ENCODE measurements at places on chromosomes 7 and 10.

GRCh38 chr7:134031835-134032617 is 95.1 kb upstream of the LRGUK start:
- no peak for DNase-seq

DNA sequence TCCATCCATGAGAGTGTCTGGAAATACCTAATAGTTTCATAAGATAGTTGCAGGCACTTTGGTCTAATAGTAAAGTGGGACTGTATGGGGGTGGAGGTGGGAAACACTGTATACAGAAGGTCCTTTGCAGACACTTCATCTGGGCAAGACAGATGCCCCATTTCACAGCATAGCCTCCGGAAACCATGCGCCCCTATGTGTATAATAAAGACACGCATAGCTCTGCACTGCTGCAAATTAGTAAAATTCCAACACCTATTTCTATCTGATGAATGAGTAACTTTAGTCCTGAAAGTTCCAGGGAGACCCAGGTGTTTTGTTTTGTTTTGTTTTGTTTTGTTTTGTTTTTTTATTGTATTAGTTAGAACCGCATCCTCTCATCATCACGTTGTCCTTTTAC is 187.1 kb downstream of the CREB5 start:
- no peak for DNase-seq

- no peak for DNase-seq
Measured at GRCh38 chr10:95350219-95350829, 59.5 kb upstream of the PDLIM1 start.

- DNase-seq, result peak; percentile 27
Measured at GRCh38 chr10:11146402-11147171, 128.9 kb downstream of the CELF2 start.

DNA sequence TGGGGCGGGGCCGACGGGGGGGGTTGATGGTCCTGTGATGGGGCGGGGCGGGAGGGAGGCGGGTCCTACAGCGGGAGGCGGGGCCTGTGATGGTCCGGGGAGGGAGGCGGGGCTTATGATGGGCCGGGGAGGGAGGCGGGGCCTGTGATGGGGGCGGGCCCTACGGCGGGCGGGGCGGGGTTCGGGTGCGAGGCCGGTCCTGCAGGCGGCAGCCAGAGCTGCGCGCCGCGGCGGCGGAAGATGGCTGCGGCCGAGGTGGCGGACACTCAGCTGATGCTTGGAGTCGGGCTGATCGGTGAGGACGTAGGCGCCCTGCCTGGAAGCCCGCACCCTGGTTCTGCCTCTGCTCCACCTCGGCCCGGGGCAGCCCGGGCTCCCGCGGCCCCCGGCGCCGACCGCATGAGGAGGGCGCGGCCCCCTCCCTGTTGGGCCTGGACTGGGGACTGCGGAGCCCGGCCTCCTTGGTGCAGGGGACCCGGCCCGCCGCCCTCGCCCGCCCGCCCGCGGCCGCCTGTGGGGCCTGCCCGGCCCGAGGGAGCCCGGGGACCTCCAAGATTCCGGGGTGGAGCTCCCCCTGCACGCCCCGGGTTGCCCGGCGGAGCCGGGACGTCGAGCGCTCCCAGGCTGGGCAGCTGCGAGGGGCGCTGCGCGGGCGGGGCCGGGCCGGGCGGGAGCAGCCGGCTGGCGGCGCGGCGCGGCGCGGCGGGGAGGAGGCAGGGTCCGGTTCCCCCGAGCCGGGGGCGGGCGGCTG is at the start of gene DENND10:
TSS of gene DENND10 (plus strand) at position 211 of the 751 bp plus-strand sequence. CDS start at position 241, 30 bp downstream.
- peak; percentile 85 for DNase-seq

- DNase-seq, result no peak
Measured at GRCh38 chr10:17059197-17059688, 70.4 kb downstream of the CUBN start.

DNA sequence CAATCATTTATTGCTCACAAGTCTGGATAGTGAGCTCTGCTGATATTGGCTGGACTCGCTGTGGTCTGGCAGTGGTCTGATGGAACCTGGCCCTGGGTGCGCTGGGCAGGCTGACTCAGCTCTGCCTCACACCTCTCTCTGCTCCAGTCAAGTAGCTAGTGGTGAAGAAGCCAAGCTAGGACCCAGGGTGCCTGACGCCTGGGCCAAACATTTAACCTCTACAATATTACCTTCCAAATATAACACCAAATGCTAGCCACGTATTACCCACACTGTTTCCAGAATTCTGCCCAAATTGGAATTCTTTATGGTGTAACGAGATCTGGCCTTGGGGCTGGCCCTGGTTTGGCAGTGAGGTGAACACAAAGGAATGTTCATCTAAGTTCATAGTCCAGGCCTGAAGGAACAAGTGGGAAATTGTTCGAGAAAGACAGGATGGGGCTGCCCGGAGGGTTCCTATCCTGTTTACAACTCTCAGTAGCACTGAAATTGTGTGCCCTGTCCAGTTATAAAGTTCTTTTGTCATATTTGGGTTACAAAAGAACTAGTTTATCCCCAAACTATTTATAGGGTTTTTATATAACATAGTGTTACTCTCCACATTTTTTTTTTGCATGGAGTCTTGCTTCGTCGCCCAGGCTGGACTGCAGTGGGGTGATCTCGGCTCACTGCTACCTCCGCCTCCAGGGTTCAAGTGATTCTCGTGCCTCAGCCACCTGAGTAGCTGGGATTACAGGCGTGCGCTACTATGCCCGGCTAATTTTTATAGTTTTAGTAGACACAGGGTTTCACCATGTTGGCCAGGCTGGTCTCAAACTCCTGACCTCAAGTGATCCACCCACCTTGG is 16.3 kb downstream of the OR2AE1 start:
- no peak for DNase-seq

DNA sequence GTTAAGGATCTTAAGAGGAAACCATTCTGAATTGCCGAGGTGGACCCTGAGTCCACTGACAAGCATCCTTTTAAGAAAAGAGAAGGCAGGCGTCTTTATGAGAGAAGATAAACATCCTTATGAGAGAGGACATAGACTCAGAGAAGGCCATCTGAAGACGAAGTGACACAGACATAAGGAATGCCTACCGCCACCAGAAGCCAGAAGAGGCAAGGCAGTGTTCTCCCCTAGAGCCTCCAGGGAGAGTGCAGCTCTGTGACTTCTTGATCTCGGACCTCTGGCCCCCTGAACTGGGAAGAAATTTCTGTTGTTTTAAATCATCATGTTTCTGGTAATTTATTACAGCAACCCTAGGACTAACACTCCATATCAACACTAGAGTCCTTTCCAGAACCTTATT is 25.2 kb upstream of the ING3 start:
- no peak for DNase-seq

- DNase-seq, result peak; percentile 7
Measured at GRCh38 chr10:84204122-84204521, 9.8 kb downstream of the CDHR1 start.

- no peak for DNase-seq
Measured at GRCh38 chr10:75911426-75911825, 480.0 kb downstream of the LRMDA start.

DNA sequence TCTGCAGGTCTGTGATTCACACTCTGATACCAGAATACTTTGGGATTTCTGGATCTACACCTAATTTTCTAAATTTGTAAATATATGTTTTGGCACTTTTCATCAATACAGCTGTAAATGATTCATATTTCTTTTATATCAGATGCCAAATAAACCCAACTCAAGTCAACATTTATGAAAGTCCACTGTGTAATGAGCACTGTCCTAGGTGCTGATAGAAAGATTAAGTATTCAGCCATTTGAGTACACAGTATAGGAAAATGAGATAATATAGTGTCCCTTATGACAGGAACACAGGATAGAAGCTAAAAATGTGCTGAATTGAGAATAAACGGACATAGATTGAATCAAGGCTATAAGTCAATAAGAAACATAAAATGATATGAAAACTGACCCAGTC is 6.4 kb downstream of the ANXA7 start:
- DNase-seq, result no peak

DNA sequence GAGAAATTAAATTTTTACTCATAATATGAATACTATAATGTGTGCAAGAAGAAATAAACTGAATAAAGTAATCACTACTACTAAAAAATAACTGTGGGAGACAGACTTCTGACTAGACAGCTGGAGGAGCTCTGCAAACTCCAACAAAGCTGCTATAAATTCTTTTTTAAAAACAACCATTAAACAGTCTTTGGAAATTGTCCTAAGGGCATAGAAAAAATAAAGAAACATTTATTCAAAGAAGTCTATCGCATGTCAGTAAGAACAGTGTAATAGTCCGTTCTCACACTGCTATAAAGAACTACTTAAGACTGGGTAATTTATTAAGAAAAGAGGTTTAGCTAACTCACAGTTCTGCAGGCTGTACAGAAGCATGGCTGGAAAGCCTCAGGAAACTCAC is 56.0 kb downstream of the ZPBP start:
- DNase-seq, result no peak

- no peak for DNase-seq
Measured at GRCh38 chr7:123122916-123123315, 76.9 kb downstream of the SLC13A1 start.

DNA sequence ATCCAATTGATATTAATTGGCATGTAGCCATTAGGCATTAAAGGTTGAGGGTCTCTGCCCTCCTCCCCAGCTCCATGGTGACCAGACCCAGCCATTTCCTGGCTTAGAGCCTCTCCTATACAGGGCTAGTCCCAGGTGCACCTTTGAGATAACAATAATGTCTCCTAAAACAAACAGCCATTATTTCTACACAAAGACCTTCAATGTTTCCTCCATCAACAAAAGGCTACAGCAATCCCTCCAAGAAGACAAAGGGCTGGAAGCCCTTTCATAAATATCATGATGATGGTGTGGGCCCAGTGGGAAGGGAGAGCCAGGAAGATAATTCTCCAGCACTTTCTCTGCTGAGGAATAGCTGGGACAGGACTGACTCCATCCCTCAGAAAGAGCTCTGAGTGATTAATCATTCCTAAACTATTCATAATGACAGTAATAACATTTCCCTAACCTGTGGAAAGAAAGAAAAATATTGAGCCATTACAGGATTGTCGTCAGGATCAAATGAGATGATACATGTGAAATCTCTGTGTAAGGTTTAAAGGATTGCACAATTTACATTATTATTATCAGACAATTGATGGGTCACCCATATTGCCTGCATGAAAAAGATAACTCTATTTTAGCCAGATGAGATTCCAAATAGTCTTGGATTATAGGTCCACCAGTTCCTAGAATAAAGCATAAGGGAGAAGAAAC is 10.2 kb downstream of the PKD2L1 start:
- DNase-seq, result no peak

DNA sequence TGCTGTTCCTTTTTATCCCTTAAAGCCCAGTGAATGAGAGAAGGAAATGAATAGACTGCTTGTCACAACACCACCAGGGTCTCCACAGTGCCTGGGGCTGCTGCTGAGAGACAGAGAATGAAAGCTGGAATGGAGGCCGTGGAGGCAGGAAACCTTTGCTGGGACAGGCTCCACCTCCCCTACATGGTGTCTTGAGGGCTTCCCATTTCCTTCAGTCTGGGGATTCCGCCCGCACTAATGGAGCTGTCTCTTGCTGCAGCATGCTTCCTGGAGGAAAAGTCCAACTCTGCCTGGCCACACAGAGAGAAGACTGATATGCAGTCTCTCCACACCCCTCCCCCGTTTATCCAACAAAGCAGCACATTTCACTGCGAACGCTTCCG is 54.5 kb downstream of the LRRC4 start:
- DNase-seq, result no peak

DNA sequence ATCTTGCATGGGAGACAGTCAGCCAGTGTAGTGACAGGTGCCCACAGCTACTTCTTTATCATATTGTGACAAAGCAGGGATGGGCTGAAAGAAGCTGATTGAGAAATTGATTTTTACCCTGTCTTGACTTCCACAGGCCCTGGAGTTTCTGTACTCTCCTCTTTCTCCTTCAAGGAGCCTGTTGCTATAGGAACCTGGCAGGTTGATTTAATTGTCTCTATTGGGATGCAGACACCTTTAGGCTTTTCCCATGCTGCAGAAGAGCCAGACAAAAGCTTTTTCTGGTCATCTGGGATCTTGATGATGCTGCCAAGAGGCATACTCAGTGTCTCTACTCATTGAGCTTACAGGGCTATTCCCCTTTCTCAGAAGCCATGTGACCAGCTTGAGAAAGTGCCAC is 754.8 kb downstream of the KCNMA1 start:
- DNase-seq, result no peak

- DNase-seq, result no peak
Measured at GRCh38 chr10:51124852-51125251, 50.6 kb downstream of the PRKG1 start.

- peak; percentile 28 for DNase-seq
Measured at GRCh38 chr7:25124465-25125136, 459 bp downstream of the CYCS start.

- DNase-seq, result no peak
Measured at GRCh38 chr10:77533887-77534278, 103.7 kb downstream of the KCNMA1 start.

DNA sequence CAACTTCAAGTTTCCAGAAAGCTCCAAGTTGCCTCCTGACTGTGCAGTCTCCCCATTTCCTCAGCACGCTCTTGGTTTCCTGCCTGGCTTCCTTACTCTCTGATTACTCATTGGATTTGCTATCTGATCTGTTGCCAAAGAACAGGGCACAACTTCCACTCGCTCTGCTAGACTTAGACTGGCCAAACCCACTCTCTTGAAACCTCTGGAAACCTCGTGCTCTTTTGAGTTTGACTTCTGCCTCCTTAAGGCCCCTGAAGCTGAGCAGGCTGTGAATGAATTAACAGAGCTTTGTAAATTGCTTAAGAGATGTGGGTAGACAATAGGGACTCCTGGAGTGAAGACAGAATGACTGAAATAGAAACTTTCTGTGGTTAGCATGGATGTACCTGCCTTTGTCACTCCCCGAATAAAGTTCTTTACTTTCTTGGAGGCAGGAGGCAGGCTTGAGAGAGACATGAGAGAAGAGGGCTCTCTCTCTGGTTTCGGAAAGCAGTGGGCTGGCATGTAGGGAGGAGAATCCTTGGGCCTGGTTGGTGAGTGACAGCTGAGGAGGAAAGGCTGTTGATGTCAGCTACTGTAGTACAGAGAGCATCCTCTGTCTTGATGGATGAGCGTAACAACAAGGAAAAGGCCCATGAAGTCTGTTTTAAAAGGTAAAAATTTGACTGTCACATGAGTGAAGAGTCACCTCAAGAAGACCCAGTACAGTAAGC is 70.8 kb downstream of the CHN2 start:
- DNase-seq, result peak; percentile 80

Measured in activated CD4-positive, alpha-beta T cell treated with anti-CD3 and anti-CD28 coated beads, Interleukin-10, Interleukin-2, amounts not matched to agents 100 ng/mL and 50 ng/mL, durations not matched to agents 16 hours and 8 hours (primary cell).